ENCODE measurements at places on chromosomes 5 and 9.

GRCh38 chr5:107112216-107112615 is 558.5 kb downstream of the EFNA5 start:
- no peak for DNase-seq

- no peak for DNase-seq
Observed at GRCh38 chr9:19828576-19829109, 39.8 kb upstream of the SLC24A2 start.

GRCh38 chr5:14777932-14778791 is 93.4 kb downstream of the ANKH start:
- no peak for DNase-seq

DNA sequence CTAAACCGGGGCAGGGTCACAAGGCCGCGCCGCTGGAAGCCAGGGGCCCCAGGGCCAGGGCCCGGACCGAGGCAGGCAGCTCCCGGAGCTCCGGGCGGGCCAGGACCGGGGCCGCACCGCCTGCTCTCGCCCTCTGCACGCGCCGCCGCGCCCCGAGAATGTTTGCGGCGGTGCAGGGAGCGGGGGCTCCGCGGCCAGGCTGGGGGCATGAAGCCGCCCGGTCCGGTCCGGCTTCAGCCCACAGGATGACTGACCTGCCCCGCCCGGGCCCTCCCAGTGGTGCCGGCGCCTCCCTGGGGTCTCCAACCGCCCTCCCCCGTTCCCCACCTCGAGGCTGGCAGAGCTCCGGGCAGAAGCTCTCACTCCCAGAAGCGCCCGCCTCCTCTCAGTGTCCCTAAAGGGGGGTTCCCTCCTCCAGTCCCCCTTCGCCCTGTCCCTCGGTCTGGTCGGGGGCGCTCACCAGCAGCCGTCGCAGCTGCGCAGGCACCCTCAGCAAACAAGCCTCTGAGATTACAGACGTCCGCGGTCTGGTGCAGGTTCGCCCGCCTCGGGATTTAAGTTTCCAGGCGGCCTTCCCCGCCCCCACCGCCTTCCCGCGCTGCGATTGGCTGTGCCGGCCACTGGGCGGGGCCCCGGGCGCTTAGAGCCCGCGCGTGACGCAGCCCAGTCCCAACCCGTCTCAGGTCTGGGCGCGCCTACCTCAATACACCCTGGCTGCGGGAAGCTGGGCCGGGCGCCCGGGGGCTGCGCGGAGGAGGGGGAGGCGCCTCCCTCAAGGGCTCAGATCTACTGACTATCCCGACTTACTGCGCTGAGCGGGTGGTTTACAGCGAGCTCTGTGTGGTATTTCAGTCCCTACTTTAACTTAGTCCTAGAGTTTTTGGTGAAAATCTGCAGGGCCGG is at the start of gene CTSV:
TSS of gene CTSV (minus strand) at position 532 of the 903 bp plus-strand sequence. CDS start 1,099 bp downstream, outside the sequence.
- DNase-seq = peak; percentile 85

- DNase-seq = peak; percentile 79
Observed at GRCh38 chr9:69971643-69972449, 71.8 kb upstream of the MAMDC2 start.

DNA sequence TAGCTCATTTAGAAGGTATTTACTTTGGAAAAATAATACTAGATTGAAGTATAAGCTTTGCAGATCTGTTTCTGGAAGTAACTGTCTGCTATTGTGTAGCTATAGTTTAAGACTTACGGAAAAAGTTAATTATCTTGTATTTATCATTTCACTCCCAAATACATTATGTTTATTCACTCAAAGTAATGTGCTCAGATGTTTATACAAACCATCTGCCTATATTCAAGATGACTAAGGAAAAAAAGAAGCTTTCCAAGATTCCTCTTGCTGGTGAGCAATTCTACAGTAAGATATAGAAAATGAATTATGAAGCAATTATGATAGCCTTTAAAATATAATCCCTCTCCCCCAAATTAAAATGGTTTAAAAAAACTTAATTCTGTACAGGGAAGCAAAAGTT is 137.9 kb downstream of the KIAA0825 start:
- no peak for DNase-seq

DNA sequence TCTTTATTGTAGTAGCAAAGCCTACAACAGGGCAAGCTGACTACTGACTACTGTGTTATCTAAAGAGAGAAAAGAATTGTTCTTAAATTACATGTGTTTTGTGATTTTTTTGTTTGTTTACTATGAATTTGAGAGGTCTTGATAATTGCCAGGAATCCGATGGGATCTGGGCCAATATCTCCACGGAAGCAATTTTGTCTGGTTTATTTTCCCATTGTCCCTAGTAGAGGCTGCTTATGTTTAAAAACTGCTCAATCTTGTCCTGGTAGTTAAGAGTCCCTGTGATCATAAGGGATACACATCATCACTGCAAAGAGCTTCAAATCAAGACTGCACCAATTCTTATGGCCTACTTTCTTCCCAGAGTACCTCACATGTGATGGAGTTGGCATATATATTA is 94.4 kb downstream of the GLDC start:
- no peak for DNase-seq

GRCh38 chr9:16312962-16313546 is 557.4 kb downstream of the BNC2 start:
- no peak for DNase-seq

- DNase-seq = no peak
Observed at GRCh38 chr5:82276800-82277612, 1.1 kb downstream of the RPS23 start.

DNA sequence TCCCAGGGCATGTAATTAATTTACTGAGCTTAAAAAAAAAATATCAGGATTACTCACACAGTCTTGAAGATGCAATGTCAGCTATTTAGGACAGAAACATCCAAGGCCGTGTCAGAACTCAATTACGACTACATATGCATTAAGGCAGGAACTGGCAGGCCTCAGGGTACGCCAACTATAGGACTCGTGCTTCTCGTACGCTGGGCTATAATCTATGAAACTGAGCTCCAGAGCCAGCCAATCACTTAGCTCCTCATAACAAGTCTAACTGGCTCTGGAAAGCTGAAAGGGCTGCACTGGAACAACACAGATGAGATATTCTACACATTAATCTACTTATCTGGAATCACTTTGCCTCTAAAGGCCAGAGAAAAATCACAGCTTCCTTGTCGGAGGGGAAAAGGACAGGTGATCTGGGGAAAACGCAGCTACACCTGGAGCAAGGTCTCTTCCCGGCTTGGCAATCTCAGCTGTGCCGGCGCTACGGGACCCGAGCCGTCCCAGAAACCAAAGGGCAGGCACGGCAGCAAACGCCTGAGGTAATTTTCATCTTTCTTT is 212.0 kb downstream of the DEPDC1B start:
- peak; percentile 45 for DNase-seq

DNA sequence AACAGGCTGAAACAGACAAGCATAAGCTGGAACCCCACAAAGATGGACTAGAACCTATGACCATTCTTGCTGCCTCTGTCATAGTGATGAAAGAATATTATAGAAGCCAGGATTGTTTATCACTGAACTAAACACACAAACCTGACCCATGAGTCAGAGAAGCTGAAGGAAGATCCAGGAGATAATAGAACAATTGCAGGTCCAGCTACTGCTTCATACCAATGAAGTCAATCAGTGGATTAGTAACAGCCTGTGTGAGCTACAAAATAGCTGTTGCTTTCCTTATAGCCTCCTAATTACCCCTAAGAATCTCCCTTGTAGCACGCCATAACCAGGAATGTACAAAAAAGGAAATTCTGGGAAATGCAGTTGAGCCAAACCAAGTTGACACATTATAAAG is 459.9 kb upstream of the ZNF462 start:
- DNase-seq = no peak

- no peak for DNase-seq
Observed at GRCh38 chr9:138099803-138100598, 222.4 kb downstream of the CACNA1B start.

DNA sequence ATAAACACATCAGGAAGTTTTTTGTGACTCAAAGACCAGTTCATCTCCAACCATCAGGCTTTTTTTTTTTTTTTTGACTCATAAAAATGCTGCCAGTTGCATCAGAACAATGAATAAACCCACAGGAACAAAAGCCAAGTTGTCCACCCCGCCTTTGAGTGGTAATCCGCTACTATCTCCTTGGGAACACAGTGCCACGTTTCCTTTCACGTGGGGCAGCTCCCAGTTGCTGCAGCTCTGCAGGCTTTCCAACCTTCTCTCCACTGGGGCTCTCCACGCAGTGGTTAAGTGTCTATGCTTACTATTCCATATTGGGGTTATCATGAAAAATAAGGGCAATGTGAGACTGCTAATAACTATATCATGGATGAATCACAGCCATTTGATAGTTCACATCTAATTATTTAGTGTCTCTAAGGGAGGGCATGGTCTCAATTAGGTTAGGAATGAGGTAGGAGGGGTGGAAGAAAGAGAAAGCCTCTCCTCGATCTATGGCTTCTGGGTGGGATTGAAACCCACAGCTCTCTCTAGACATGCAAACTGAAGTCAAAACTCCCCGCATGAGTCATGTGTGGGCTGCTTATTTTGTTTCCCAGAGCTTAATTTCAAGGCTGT is 55.8 kb upstream of the ACTBL2 start:
- peak; percentile 97 for DNase-seq

- no peak for DNase-seq
Observed at GRCh38 chr9:115192835-115193525, 75.0 kb upstream of the TNC start.

- no peak for DNase-seq
Observed at GRCh38 chr5:646396-647201, 34.5 kb downstream of the CEP72 start.

DNA sequence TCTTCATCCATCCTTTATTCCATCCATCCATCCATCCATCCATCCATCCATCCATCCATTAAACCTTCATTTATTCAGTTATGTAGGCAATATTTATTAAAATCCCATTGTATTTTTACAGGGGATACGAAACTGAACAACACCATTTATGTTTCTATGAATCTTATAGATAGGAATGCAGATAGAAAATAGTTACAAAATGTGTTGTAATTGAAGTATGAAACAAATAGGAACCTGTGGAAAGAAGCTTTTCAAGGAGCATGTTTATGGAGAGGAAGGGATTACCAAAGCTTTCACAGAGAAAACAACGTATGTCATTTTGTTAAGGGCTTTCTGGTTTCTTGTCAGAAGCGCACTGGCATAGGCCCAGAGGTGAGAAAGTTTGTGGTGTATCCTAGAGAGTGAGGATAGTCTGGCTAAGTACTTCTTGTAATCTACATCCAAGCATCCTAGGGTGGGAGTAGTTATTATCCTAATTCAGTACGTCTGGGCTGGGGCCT is 184.0 kb downstream of the CNTLN start:
- DNase-seq = no peak

GRCh38 chr9:134262035-134262434 is 64.2 kb upstream of the RXRA start:
- no peak for DNase-seq

DNA sequence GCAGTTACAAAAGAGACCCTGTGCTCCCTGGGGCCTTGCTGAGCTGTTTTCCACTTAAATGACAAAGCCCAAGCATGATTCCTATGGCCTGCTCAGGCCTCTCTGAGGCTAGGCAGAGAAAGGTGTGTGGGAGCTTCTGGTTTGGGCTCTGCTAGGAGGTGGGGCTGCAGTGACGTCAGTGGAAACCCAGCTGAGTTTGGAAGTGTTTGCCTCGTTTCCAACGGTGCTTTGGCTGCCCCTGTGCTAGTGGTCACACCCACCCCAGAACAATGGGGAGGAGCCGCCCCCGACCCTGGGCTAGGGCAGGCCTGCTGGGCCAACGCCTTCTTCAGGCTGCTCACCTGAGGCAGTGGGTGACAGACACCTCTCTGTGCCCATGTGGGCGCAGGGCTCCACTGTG is 10.4 kb downstream of the ANGPTL2 start:
- no peak for DNase-seq

DNA sequence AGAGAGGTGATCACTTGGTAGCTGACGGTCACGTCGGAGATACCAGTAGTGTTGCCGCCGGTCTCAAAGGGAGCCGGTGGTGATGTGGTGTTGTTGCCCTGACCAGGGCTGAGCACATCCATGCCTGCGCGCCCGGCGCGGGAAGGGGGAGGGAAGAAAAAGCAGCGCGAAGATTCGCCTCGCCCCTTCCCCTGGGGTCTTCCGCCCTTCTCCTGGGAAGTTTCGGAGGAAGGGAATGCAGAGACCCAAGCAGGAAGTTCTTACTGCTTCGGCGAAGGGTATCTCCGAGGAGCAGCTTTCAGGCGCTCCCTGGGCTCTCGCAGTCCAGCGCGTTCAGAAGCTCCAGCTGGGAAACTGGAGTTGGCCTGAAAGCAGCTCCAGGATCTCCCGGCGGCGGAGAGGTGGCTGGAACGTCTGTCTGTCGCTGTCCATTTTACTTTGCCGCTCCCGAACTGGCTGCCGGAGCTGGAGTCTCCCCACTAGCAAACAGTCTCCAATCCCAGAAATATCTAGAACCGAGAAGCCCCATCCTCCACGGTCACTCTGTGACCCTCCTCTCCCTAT is 565 bp downstream of the HTR1A start:
- no peak for DNase-seq

GRCh38 chr5:65577141-65577540 is 14.0 kb downstream of the PPWD1 start:
- no peak for DNase-seq

GRCh38 chr9:114348906-114349482 is 19.3 kb downstream of the ORM2 start:
- peak; percentile 69 for DNase-seq

GRCh38 chr5:362189-362588 is 40.7 kb downstream of the AHRR start:
- DNase-seq = no peak

- no peak for DNase-seq
Observed at GRCh38 chr9:8962084-8962483, 1162.5 kb upstream of the DMAC1 start.

GRCh38 chr5:37825334-37825915 is 14.4 kb downstream of the GDNF start:
- no peak for DNase-seq

- DNase-seq = no peak
Observed at GRCh38 chr9:89884356-89885083, 279.7 kb downstream of the GADD45G start.

All from SK-MEL-5 (cell line).